ENCODE measurements at places on chromosomes 16 and 17.

- DNase-seq = no peak
Observed at GRCh38 chr17:82603981-82604448, 44.2 kb downstream of the WDR45B start.

DNA sequence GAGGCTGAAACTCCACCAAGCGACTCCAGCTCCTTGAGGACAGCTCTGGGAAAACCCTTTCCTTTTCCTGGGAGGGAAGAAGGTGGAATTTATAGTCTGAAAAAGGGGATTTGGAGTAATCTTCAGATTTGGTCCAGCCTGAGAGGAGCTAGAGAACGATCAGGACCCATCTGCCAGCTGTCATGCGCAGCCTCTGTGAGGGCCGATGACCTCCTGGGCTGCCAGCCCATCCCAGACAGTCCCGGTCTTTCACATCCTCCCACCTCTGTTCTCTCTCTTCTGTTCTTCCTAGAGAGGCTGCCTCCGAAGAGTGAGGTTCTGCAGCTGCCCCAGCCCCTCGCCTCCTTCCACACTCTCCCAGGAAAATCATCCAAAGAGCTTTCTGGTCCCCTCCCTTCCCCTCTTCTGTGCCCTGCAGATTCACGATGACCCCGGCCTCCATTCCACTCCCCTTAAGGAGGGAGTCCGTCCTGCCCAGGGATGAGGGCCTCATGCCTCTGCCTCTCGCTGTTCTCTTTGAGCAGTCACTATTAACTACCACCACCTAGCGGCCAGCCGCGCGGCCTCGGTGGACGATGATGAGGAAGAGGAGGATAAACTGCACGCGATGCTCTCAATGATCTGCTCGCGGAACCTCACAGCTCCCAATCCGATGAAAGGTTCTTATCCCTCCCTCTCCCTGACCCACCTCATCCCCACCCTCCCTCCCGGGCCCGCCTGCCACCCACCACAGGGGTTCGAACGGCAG, 29.6 kb downstream of the SGSM2 start:
- no peak for DNase-seq

DNA sequence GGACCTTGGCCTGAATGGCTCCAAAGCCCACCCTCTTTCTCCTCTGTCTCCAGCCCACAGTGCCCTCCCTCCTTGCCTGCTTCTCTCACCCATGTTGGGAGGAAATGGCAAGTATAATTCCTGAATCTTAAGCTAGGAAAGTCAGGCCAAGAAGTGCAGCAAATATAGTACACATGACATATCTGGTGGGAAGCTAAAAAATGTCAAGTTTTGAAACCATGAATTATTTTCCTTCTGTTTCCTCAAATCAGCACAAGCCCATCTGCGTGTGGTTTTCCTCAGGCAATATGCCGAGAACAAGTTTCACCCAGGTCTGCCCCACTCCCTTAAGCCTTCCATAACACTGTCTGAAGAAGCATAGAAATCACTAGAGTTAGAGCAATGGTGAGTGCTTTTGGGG, 502.8 kb upstream of the CDH11 start:
- DNase-seq = no peak

GRCh38 chr16:79874391-79874790, 273.9 kb upstream of the MAF start:
- DNase-seq = no peak

- DNase-seq = no peak
Observed at GRCh38 chr16:13436641-13437412, 483.1 kb upstream of the ERCC4 start.

GRCh38 chr16:1327619-1327947, 5.9 kb upstream of the BAIAP3 start:
- DNase-seq = no peak

DNA sequence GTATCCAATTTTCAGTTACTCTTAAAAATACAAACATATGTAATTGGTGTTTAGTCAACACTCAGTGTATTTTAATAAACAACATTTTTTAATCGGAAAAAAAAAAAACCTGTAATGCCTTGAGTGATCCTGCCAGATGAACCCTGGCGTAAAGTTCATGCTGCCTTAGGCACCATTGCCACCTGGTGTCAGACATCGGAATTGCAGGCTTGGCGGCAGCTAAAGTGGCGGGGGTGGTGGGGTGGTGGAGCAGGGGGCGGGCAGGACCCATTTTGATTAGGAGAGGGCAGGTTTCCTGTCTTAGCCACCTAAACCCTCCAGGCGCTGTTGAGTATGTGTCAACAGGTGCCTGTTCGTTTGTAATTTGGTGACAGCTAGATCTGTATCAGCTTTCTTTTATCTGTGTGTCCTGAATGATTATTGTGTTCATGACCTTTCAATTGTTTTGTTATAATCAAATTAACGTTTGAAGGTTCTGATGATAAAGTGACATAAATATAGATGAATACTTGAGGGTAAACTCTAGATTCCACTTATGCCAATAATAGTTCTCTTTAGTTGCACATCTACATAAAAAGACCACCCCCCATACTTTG, 588.7 kb downstream of the CDH13 start:
- peak; percentile 46 for DNase-seq

DNA sequence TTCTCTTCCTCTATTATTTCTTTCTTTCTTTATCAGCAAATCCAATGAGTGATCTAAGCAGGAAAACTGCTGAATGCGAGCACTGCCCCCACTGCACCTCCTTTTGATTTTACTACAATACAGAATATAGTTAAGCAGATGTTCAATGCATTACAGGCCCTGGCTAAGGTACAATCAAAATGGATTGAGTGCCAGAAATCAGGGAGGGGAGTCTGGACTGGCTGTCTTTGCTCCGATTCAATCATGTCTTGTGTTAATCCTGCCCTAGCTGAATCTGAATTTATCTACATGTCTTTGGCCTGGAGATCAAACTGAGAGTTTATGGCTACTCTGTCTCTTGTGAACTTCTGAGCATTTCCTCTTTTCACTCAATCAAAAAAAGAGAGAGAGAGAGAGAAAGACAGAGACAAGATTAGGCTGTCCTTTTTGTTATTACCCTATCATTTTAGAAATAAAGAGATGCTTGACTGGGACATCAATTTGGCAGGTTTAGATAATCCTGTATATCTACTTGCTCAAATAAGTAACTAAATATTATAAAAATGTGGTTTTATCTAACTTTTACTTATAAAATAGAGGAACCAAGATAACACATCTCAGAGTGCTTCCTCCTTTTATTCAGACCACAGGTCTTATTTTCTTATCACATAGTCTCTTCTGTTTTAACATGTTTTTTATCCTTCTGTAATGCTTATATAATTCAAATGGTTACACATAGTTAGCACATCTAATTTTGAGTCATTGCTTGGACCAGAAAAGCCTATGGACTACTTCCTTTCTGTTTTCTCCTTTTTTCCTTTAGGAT, 656.2 kb downstream of the KCNJ2 start:
- DNase-seq = no peak
